ENCODE measurements at places on chromosomes 3 and 15. TPM values are rescaled to one million over a fixed set of nuclear protein-coding genes. Genes with fewer than 3 reads are reported as not detected.

The C2CD4B gene
- 0.67 TPM for total RNA-seq

The CLRN1 gene
- not detected for total RNA-seq

The FGF12 gene
- total RNA-seq: 2.1 TPM

The CRYGS gene
- 9.4 TPM for total RNA-seq

The THSD4 gene
- total RNA-seq: 23.0 TPM

The PSMD2 gene
- total RNA-seq: 178 TPM

The STAC gene
- 11.5 TPM for total RNA-seq

The IL5RA gene
- 0.46 TPM for total RNA-seq

The THRB gene
- total RNA-seq: 12.6 TPM

The CHRNA3 gene
- total RNA-seq: 0.13 TPM

The CTXND1 gene
- 0.10 TPM for total RNA-seq

GRCh38 chr3:64176461-64176996 is 48.7 kb downstream of the PRICKLE2 start:
- H3K36me3 ChIP-seq: no peaks in the 10 kb centered on the region
- H3K27ac ChIP-seq: no peak overlapping the region
- no peaks in the 10 kb centered on the region for H3K27me3 ChIP-seq
- DNase-seq: no peak
- no peak overlapping the region for H3K4me3 ChIP-seq

- H3K36me3 ChIP-seq: peaks cover under 1% of the 10 kb centered on the region
- DNase-seq: no peak
- H3K27ac ChIP-seq: no peak overlapping the region
These were observed 1.3 kb upstream of the LYSMD4 start for GRCh38 chr15:99734575-99734974.

- no peak for DNase-seq
- no peaks in the 10 kb centered on the region for H3K36me3 ChIP-seq
- H3K4me3 ChIP-seq: no peak overlapping the region
- no peaks in the 10 kb centered on the region for H3K27me3 ChIP-seq
These were observed 56.7 kb downstream of the P2RY1 start for GRCh38 chr3:152891678-152892077.

DNA sequence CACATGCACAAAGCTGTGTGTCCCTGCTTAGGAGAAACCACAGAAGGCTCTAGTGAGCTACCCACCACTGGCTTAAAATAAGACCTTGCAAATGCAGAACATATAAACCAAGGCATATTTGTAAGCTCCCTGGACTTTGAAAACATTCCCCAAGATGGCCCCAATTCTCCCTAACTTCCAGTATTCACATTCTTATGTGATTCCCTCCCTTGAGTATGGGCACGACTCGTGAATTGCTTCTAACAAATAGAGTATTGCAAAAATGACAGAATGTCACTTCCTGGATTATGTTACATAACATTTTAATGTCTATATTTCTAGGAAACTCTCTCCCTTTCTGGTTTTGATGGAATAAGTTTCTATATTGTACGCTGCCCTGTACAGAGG is 131.8 kb upstream of the MCTP2 start:
- no peak overlapping the region for H3K4me3 ChIP-seq
- H3K27me3 ChIP-seq: no peaks in the 10 kb centered on the region
- no peaks in the 10 kb centered on the region for H3K4me1 ChIP-seq
- H3K27ac ChIP-seq: no peak overlapping the region
- no peaks in the 10 kb centered on the region for H3K36me3 ChIP-seq

- no peaks in the 10 kb centered on the region for H3K27me3 ChIP-seq
- no peak overlapping the region for H3K27ac ChIP-seq
- no peak overlapping the region for H3K4me3 ChIP-seq
These were observed 247.9 kb downstream of the OCA2 start for GRCh38 chr15:27850981-27851857.

DNA sequence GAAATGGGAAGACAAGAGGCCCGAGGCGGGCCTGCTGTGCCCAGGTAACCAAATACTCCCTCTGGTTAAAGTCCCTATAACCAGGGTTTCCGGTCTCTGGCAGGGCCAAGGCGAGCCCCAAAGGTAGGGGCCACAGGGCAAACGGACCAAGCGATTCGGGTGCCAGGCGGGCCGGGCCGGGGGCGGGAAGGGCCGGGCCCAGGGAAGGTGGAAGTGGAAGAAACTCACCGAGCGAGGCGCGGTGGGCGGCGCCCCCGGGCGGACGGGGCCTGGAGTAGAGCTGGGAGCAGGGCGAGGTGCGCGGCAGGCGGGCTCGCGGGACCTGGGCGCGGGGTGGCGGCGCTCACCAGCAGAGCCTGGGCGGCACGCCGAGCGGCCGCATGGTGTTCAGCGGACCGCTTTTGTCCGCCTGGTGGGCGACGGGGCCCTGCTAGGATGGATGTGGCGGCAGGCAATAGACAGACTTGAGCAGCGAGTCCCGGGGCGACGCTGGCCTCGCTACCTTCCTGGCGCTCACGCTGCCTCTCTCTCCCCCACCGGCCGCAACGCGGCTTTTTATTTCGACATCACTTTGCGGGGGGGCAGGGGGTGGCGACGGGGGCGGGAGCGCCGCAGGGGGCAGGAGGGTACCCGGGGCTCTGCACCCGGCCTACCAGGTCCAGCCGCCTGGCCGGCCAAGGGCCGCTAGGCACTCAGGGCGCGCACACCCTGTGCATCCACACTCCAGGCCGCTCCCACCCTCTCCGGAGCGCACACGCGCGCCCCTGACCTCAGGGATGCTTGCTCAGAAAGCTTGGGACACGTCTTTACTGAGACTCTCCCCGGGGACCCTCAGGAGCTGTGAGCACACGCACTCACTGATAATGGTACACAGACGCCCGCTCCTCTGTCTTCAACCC is at the start of gene GATA2:
Gene GATA2, minus strand, starts transcription at position 531 of the 899 bp plus-strand sequence. CDS start 6,170 bp downstream, outside the sequence.
- peaks cover 74% of the 10 kb centered on the region for H3K27me3 ChIP-seq
- H3K4me3 ChIP-seq: peak within 1 kb of the TSS; percentile 8
- peaks cover 50% of the 10 kb centered on the region for H3K4me1 ChIP-seq

- no peak overlapping the region for H3K27ac ChIP-seq
- no peaks in the 10 kb centered on the region for H3K4me1 ChIP-seq
- no peaks in the 10 kb centered on the region for H3K36me3 ChIP-seq
- no peaks in the 10 kb centered on the region for H3K27me3 ChIP-seq
- no peak overlapping the region for H3K4me3 ChIP-seq
These were observed 12.5 kb downstream of the PRR20G start for GRCh38 chr3:127275287-127275781.

DNA sequence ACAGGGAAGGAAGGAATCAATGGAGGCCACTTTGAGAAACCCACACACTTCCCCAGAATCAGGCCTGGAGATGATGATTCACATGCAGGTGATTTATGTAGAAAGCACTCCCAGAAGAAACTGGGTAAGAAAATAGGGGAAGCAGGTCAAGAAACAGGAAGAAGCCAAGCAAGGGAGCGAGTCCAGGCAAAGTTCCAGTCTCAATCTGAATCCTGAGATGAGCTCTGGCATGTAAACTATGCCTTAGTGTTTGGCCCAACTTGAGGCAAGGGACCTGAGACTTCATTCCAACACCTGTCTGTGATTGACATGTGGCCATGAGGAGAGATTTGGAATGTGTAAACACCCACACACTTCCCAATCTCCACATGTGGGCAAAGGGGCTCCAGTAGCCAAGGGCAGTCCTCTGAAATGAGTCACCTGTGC is 61.6 kb upstream of the CTNNB1 start:
- H3K36me3 ChIP-seq: no peaks in the 10 kb centered on the region
- no peak overlapping the region for H3K4me3 ChIP-seq
- no peaks in the 10 kb centered on the region for H3K4me1 ChIP-seq

DNA sequence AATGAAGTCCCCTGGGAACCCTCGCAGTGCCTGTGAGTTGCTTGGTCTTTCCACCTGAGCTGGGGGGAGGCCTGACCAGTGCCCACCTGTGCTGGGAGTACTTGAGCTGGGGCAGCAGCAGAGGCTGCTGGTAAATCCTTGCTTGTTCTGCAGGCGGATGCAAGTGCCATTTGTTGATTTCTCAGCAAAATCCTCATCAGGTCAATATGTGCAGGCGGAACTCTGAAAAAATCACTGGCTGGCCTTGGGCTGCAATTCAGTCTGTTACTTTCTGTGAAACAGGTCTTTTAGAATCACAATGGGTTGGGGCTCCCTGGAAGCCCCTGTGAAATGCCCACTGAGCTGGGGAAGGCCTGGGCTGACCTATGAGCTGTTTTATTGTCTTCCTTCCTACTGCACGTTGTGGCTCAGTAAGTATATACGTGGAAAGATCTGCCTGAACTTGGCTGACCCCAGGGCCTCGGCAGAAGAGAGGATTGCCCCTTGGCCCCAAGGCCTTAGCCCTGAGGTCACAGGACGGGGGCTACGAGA is 182.0 kb upstream of the RGMA start:
- H3K27ac ChIP-seq: no peak overlapping the region
- H3K4me3 ChIP-seq: no peak overlapping the region
- H3K27me3 ChIP-seq: no peaks in the 10 kb centered on the region

DNA sequence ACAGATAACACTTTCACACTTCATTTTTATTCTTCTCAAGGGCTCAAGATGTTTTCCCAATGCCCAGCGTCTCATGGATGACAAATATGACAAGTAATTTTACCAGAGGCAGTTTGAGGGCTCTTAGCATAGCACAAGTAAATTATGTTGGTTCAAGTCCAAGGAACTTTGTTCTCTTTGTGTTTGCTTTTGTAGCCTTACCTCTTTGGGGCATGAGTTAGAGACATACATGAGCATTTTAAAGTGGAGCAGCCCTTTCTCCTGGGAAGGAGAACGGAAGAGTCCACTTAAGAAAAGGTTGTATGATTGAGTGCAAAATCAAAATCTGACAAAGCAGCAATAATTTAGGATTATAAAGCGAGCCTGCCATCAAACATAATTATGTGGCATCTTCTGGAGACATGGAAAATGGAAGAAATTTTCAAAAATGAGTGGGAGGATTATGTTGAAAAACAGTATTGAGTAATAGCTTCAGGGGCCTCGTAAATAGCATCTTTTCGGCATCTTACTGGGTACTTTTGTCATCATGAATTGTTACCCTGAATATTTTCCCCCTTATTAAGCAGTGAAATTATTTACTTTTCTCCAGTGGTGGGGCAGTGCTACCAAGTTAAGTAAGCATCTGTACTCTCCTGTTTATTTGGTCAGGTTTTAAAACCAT is 65.9 kb downstream of the PGPEP1L start:
- H3K36me3 ChIP-seq: peaks cover 20% of the 10 kb centered on the region
- DNase-seq: no peak
- peaks cover 18% of the 10 kb centered on the region for H3K4me1 ChIP-seq
- H3K27me3 ChIP-seq: no peaks in the 10 kb centered on the region

DNA sequence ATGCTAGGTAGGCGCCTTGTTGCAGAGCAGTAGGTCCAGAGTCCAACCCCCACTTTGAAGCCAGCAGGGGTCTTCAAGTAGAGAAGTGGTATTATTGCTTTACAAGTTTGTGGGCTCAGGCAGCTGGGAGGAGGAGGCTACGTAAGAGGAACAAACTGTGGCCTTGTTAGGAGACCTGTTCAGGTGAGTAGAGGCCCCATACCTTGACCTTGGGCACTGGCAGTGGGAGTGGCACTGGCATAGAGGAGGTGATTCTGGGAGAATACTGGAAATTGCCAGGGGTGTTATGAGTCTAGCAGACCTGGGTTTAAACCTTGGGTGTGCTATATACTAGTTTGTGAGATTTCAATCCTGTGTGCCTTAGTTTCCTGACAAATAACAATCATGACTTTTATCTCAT is 34.6 kb upstream of the SCAANT1 start:
- DNase-seq: no peak
- no peaks in the 10 kb centered on the region for H3K27me3 ChIP-seq
- no peak overlapping the region for H3K27ac ChIP-seq
- peaks cover 14% of the 10 kb centered on the region for H3K4me1 ChIP-seq

DNA sequence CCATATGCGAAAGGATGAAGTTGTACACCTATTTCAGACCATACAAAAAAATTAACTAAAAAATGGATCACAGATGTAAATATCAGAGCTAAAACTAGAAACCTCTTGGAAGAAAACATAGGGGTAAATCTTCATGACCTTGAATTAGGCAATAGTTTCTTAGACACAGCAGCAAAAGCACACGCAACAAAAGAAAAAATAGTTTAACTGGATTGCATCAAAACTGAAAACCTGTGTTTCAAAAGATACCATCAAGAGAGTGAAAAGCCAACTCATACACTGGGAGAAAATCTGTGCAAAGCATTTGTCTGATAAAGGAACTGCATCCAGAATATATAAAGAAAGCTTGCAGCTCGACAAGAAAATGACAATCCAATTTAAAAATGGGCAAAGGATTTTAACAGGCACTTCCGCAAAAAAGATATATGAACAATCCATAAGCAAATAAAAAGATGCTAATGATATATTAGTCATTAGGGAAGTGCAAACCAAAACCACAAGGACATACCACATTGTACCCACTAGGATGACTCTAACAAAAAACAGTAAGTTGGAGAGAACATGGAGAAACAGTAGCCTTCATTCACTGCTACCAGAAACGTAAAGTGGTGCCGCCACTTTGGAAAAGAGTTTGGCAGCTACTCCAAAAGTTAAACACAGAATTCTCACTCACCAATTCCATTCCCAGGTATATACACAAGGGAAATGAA is 263.1 kb downstream of the ADAMTS17 start:
- H3K27ac ChIP-seq: no peak overlapping the region
- no peak overlapping the region for H3K4me3 ChIP-seq
- DNase-seq: no peak
- H3K4me1 ChIP-seq: no peaks in the 10 kb centered on the region
- no peaks in the 10 kb centered on the region for H3K27me3 ChIP-seq

DNA sequence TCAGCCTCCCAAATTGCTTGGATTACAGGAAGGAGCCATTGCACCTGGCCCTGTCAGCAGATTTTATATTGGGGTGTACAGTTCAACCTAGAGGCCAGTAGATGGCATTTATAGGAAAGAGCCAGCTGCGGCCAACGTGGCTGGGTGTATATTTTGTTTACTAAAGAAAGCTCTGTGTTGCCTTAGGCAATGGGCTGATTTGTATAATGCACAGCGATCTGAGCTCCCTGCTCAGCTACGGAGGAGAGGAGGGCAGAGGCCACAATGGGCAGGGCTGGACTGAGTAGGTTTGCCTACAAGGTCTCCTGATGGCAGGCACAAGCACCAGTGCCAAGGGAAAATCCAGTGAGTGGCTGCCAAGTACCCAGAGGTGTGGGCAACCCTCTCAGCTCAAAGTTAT is 282.4 kb downstream of the ARPP21 start:
- H3K27me3 ChIP-seq: no peaks in the 10 kb centered on the region
- H3K4me3 ChIP-seq: no peak overlapping the region
- no peak for DNase-seq
- H3K27ac ChIP-seq: no peak overlapping the region
- no peaks in the 10 kb centered on the region for H3K36me3 ChIP-seq

GRCh38 chr15:71011503-71012155 is 103.6 kb upstream of the THSD4 start:
- no peaks in the 10 kb centered on the region for H3K36me3 ChIP-seq
- H3K27ac ChIP-seq: no peak overlapping the region
- no peaks in the 10 kb centered on the region for H3K4me1 ChIP-seq
- DNase-seq: no peak
- H3K27me3 ChIP-seq: no peaks in the 10 kb centered on the region

DNA sequence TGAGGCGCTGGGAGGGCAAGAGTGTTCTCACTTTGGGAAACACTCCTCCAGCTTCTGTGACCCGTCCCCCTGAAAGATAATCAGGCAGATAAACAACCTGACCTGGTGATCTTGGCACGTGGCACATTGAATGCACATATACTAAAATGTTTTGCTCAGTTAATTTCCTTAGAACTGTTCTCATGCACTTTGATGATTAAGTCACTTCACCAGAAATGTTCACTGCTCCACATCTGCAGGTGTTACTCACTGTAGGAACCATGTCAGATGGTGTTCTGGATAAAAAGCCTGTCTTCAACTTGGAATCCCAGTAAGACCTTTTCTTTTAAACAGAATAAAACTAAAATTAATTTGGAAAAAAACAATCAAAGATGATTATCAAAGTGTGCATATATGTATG is 24.6 kb upstream of the NIPA2 start:
- H3K4me3 ChIP-seq: no peak overlapping the region
- no peaks in the 10 kb centered on the region for H3K4me1 ChIP-seq
- H3K27me3 ChIP-seq: no peaks in the 10 kb centered on the region

Measured in upper lobe of left lung (tissue), 6 donors.